ENCODE measurements at places on chromosomes 1 and 21.

DNA sequence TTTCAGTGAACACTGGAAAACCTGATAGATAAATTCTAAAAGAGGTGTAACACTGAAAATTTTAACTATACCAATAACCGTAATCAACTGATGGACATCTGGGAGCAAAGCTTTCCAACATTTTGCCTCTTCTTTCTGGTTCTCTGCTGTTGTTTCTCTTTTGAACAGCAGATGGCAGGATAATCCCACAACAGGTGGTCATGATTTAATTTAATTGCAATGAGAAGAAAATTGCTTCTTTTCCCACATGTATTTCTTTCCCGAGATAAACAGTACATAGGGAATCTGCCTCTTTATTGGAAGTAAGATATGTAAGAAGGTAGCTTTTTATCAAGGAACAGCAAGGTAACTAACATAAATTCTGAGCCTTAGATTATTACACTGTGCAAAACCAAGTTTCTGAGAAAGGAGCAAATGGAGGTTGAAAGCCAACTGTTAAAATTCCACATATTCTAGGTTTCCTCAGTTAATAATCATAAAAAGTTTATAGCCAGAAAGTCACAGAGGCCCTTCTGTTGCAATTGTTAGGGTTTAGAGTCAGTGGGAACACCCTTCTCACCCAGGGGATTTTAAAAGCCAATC lies 72.9 kb downstream of the RPS6KA1 start:
- DNase-seq = no peak

- no peak for DNase-seq
These were observed 566 bp upstream of the PAQR7 start for GRCh38 chr1:25875856-25876692.

GRCh38 chr1:159800177-159800930 lies 1.8 kb upstream of the FCRL6 start:
- no peak for DNase-seq

DNA sequence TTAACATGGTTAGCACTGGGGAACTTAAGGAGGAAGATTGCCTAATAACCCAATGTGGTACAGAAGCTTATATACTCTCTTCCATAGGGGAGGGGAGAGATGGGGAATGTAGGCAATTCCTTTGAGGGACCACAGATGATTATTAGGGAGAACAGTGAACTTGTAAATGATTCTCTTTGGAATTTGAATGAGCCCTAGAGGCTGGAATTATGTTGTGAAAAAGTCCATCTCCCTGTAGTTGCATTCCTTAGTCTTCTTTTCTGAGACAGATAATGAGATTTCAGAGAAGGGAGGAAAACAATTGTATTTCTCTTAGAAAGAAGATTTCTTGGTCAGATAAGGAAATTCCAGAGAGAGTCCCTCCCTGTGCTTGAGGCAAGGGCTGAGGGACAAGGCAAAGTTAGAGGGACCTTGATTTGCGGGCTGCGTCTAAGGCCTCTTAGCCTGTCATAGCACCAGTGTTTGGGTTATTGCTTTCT lies 89.0 kb upstream of the HMCN1 start:
- DNase-seq = peak; percentile 41

- no peak for DNase-seq
These were observed 756 bp downstream of the ANKRD13C start for GRCh38 chr1:70353601-70354331.

- DNase-seq = no peak
These were observed 744 bp upstream of the DDX20 start for GRCh38 chr1:111754984-111755330.

DNA sequence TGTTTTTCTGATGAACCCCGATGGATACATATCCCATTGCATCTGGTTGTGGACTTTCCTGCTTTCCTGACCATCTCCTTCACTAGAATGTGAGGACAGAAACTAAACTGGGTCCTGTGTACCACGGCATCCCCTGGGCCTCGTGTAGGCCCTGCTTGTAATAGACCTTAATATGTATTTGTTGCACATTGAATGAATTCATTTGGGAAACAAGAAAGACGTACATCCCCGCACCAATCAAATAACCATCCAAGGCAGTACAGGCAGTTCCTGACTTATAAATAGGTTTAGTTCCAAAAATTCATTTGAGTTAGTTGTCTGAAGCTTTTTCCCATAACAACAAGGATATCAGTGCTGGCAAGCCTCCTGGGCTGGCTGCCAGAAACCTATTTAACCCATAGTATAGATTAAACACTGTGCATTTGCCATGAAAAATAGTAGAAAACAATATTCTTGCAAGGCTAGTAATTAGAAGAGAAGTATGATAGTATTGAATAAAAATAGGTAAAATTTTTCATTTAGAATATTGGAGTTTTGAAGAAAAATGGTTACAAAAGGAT lies 81.8 kb upstream of the CD34 start:
- DNase-seq = no peak

GRCh38 chr1:199247891-199248290 lies 609.1 kb downstream of the PTPRC start:
- no peak for DNase-seq

- no peak for DNase-seq
These were observed 5.6 kb downstream of the PDZK1IP1 start for GRCh38 chr1:47184090-47184821.

All from BJ (cell line).